Prostate gland (tissue), 2 donors: ENCODE measurements at places on chromosomes 7 and 10.

GRCh38 chr10:80204677-80205476, 460 bp downstream of the ANXA11 start:
- no peak for DNase-seq

DNA sequence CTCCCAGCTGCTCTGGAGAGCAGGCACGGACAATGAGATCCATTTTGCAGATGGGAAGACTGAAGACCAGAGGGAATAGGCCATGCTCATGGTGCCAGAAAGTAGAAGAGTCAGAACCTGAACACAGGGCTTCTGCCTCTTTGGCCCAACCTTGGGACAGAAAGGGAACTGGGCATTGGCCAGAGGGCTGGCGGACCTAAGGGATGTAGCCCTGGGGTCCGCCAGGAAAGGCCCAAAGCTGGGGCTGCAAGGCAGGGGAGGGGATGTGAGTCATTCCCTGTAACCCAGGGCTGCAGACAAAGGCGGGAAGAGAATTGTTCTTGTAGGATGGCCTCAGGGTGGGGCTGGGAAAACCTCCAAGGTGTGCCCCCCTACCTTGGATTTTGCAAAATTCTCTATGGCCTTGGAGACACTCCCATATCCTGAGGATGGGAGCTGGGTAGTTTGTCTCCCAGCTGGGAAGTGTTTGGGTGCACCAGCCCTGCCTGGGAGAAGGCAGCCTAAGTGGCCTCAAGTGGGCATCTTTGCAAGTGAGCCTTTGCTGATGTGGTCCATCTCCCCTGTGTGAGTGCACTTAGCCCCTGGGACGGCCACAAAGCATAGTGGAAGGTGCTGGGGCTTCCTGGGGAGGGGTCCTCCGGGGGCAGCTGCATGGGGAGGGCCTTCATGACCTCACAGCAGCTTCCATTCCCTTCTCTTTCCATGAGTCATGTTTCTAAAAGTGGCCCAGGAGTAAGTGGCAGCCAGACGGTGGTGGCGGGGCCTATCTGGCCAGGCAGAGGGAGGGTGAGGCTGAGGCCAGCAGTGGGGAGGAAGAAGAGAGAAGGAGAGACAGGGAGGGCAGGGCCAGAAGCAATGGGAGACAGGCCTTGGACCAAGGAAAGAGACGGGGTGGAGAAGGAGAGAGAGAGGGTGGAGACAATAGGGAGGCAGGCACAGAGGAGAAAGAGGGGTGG, 9.2 kb downstream of the AQP1 start:
- no peak for DNase-seq

GRCh38 chr7:115086146-115086841, 164.4 kb downstream of the MDFIC start:
- DNase-seq: no peak

DNA sequence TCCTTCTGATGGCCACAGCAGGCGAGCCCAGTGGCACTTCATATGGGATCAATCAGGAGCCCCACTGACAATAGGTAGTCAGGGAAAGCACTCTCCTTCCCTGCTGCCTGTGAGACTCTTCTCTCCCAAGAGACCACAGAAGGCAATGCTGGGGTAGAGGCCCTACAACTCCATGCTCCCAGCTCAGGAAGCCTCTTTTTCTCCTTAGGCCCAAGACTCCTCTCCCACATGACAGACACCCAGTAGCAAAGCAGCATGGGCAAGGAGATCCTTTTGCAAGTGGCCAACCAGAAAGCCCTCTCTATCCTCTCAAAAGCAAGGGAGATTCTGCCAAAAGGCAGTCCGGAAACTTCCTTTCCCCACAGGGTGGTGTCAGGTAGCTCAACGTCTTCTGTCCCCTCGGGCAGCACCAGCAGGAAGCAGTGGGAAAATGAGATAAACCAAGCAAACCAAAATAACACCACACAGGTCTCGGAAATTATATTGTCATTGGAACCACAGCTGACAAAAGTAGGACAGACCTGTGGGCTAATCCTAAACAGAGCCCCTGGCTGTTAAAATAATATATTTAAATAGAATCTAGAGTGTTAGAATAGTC, 172.7 kb upstream of the GDF10 start:
- no peak for DNase-seq

- no peak for DNase-seq
Measured at GRCh38 chr10:75303045-75303777, 67.5 kb upstream of the COMTD1 start.

- no peak for DNase-seq
Measured at GRCh38 chr10:23146258-23146657, 45.9 kb upstream of the PTF1A start.

DNA sequence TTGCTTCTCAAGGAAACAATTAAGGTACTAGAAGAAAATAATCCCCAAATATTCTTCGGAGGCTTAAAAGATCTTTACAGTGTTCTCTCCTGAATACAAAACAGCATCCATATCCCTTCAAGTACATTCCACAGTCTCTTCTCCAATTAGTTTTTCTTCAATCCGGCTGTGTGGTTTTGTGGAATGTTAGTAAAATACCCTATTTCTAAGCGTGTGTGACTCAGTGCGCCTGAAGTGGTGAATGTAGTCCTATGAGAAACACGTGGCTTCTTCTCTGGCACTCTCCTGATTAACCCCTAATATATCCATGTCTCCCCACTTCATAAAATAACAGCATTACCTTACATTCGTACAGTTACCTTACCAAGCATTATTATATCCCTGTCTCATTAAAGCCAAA, 570.2 kb downstream of the ARL4A start:
- DNase-seq: no peak

DNA sequence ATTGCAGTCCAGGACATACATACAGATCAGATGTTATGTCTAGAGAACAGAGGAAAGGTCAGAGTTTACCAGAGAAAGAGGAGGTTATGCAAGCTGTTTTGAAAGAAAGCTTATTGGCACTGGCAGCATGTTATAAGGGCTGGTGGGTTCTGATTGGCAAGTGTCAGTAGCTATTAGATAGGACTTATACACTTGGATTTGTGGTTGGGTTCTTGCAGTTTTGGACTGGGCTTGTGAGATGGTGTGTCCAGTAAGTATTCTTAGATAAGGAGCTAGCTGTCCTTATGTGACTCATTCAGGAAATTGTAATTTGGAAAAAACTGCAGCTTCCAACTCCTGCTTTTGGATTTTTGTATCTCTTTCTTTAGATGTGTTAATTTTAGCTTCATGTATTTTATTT, 130.7 kb upstream of the NAMPT start:
- no peak for DNase-seq

DNA sequence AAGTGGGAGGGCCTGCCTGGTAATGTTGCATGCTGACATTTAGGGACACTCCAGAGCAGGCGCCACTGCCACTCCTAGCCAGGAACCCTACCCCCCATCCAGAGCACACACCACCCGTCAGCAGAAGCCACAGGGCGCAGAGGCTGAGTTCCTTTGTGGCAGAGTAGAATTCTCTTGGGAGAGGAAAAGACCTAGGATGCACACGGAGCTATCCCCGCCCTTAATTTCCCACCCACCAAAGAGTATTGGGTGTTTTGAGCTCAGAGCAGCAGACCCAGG, 702 bp upstream of the INSYN2A start:
- DNase-seq: no peak

DNA sequence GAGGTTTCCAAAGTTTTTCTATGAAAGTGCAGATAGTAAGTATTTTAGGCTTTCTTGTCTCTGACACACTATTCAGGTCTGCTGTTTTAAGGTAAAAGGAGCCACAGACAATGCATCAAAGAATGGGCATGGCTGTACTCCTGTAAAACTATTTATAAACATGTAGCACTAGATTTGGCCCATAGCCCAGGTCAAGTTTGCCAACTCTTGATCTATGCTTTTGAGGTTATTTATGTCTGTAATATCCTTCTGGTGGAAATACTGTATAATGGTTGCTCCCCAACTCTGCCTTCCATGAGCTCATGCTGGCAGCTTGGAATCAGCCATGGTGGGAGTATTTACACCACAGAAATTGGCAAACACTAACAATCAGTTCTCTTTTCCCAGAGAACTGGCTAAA, 244.6 kb downstream of the BUB3 start:
- DNase-seq: no peak
